EH (cell line): ENCODE measurements at places on chromosomes 11 and 22.

DNA sequence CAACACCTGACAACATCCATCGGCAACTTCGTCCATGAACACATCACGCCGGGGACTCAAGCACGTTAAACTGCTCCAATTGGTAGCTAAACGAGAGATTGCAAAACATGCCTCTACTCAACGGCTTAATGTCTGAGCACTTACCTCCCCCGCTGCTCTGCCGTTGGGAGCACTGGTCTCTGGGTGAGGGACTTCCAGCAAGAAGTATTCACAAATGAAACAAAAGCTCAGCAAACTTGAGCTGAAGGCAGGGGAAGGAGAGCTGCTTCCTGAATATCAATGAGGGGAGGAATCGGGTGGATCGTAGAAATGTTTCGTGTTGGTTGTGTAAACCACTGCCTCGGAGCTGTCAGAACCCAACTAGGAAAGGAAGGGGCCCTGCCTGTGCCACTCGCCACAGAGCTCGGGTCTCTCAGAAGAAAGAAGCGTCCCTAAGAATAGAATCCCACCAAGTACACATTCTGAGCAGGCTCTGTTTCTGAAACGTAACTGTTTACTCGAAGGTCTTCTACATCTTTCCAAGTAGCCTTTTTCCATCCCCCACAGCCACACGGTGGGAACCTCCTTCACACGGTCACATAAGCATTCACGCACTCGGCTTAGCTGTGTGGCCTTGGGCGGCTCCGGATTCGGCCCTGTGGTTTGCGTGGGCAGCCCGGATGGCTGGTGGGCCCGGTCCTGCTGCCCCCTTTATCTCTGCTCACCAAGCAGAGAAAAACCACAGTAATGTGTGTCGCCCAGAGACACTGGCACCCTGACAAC is at the start of gene MLC1:
MLC1 (minus strand) TSS at position 216 of the 762 bp plus-strand sequence. CDS start 524 bp downstream, outside the sequence.
- DNase-seq = peak; percentile 59

DNA sequence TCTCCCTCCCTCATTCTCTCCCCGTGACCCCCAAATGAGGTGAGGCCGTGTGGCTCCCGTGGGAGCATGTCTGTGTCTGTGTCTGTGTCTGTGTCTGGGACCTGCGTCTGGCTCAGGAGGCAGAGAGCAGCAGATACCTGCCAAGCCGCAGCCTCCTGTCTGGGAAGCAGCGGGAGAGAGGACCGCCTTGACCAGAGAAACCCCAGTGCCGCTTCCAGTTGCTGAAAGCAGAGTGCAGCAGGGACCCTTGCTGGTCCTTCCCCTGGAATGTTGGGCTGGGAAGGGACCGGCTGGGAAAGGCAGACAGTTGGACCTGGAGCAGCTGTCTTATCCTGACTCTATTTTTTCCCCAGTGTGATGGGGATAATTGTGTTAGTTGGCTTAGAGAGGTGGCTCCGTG is 525 bp downstream of the CSDC2 start:
- DNase-seq = peak; percentile 29

DNA sequence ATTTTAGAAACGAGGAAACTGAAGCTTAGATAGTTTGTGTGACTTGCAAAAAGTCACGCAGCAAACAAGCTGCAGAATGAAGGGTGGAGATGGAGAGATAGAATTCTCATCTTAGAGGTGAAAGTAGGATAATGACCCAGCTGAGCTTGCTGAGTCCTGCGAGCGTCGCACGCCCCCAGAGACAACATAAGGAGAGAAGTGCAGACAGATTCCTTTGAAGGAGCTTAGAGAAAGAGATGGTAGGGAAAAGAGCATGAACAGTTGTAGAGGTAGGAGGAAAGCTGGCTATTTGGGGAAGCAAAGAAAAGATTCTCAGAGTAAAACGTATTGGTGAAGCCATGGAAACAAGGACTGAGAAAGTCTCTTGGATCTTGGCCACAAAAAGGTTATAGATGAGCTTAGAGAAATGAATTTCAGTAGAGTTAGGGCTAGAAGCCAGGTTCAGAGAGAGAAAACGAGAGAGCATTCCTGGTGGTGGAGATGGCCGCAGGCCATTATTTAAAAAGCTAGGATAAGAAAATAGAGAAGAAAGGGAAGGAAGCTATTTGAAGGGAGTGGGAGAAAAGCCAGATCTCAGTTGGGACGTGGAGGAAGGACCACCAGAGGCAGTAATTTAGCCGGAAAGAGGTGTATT is 44.8 kb downstream of the FAM83F start:
- DNase-seq = no peak

DNA sequence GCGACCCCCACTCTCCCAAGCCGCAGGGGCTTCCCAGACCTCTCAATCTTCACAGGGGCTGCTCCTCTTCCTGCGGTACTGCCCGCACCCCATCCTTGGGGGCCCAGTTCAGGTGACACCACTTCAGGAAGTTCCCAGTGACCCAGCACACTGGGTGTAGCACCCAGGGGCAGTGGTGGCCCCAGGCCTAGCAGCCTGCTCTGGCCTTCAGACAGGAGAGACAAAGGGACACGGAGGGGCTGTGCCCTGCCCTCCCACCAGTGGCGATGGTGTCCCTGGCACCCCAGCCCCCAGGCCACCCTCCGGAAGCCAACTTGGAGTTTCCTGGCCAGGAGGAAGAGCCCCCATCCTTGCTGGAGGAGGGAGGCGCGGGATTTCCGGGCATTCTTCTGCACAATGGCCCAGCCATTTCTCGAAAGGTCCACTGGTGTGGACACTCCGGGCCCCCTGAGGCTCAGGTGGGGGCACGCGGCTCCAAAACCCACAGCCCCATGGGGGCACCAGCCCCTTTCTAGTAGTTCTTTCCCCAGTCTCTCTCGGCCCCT is 978 bp upstream of the CLDN5 start:
- no peak for DNase-seq

GRCh38 chr22:44362249-44363012 is 49.7 kb upstream of the SHISAL1 start:
- peak; percentile 60 for DNase-seq

GRCh38 chr11:96293598-96294021 is 49.4 kb downstream of the MAML2 start:
- peak; percentile 24 for DNase-seq

DNA sequence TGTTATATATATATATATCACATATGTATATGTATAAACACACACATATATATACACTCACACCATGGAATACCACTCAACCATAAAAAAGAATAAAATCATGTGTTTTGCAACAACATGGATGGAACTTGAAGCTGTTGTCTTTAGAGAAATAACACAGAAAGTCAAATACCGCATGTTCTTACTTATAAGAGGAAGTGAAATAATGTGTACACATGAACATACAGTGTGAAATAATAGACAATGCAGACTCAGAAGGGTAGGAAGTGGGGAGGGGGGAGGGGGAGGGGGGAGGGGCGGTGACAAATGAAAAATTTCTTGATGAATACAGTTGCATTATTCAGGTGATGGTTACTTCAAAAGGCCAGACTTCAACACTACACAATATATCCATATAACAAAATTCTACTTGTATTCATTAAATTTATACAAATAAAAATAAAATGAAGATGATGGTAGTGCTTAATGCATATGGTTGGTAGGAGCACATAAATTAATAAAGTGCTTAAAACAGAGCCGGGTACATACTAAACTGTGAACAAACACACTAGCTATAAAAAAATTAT is 5.8 kb upstream of the OR5B2 start:
- no peak for DNase-seq

DNA sequence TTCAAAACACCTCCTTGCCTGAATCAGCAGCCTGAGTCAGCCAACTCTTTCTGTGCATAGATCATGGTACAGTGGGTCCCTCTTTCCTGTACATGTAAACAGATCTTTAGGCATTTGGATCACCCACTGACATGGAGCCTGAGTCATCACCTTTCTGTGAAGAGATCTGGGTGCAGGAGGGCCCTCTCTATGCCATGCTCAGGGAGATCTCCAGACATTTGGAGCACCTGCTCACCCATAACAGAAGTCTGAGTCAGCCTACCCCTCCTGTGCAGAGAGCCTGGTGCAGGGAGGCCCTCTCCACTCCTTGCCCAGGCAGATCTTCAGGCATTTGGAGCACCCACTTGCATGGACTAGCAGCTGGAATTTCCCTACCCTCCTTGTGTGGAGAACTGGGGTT is 56.2 kb upstream of the GLYAT start:
- peak; percentile 11 for DNase-seq

DNA sequence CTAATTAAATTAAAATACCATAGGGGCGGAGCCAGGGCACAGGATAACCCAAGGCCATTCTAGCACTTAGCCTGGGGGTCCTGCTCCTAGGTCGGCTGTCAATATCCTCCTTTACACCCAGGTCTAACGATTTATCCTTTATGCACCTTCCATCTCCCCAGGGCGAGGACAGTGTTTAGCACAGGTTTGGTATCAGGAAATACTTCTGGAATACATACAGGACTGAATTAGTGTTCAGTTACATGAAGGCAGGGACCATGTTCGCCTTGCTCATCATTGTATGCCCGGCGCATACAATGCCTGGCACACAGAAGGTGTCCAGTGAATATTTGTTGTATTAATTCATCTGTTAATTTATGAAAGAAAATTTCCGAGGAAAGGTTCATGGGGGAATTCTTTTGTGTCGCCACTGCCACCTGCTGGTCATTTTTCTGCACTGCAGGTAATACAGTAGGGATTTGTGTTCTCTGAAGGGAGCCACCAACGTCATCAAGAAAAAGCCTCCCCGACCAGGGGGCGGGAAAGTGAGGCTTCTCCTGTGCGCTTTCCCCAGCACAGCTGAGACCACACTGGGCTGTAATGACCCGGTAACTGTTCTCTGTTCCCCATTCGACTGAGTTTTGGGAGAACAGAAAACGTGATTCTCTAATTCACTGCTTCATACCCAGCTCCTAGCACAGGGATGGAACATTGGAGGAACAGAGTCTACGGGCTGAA is 68.7 kb upstream of the ASPHD2 start:
- peak; percentile 75 for DNase-seq
